Bladder microvascular endothelial cell (primary cell): ENCODE measurements at places on chromosomes 3 and 15. TPM values are rescaled to one million over a fixed set of nuclear protein-coding genes. Genes with fewer than 3 reads are reported as not detected.

The SLC12A1 gene
- not detected in 2 replicates for total RNA-seq

The CPN2 gene
- total RNA-seq = not detected in 2 replicates

The GPR149 gene
- not detected in 2 replicates for total RNA-seq

The CPB1 gene
- not detected in 2 replicates for total RNA-seq

The KCNMB2 gene
- total RNA-seq = not detected in 2 replicates

The CCDC13 gene
- 0.57 TPM in 1 of 2 replicates, not detected in the other for total RNA-seq

The TOP2B gene
- 56.5 and 107 TPM in 2 replicates for total RNA-seq

The SPTSSB gene
- not detected in 2 replicates for total RNA-seq

The SI gene
- total RNA-seq = not detected in 2 replicates

The DNASE1L3 gene
- 0.82 and 3.4 TPM in 2 replicates for total RNA-seq

The MEX3B gene
- total RNA-seq = 6.8 and 11.1 TPM in 2 replicates

The ITPR1 gene
- total RNA-seq = 24.3 and 58.8 TPM in 2 replicates
